ENCODE measurements at places on chromosomes 16 and 17.

DNA sequence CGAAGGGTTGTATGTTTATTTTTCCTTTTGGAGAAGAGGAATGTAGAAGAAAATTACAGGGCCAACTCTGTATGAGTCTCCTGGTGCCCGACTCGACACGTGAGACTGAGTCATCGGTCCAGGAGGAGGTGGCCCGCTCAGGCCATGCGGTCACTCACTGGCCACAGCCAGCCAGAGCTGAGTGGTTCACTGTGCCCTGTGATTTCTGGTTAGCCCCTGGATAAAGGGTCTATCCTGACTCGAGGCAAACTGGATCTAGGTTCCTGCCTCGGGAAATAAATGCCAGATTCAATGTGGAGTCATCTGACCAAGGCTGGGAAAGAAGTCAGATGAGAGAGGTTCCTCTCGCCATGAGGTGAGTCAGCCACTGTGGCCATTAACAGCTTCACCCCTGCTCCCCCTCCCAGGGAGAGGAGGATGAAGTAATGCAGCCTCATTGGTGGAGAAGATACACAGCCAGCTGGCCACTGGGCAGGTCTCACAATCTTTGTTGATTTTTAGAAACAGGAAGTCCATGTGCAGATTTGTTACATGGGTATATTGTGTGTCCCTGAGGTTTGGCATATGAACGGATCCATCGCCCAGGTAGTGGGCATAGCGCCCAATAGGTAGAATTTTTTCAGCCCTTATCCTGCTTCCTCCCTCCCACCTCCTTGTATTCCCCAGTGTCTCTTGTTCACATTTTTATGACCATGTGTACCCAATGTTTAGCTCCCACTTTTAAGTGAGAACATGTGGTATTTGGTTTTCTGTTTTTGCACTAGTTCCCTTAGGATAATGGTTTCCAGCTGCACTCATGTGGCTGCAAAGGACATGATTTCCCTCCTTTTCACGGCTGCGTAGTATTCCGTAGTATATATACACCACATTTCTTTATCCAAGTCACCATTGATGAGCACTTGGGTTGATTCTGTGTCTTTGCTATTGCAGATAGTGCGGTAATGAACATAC, 21.7 kb upstream of the USP36 start:
- peak; percentile 97 for DNase-seq

- DNase-seq = no peak
These were observed 60.5 kb upstream of the IRX5 start for GRCh38 chr16:54870151-54870550.

DNA sequence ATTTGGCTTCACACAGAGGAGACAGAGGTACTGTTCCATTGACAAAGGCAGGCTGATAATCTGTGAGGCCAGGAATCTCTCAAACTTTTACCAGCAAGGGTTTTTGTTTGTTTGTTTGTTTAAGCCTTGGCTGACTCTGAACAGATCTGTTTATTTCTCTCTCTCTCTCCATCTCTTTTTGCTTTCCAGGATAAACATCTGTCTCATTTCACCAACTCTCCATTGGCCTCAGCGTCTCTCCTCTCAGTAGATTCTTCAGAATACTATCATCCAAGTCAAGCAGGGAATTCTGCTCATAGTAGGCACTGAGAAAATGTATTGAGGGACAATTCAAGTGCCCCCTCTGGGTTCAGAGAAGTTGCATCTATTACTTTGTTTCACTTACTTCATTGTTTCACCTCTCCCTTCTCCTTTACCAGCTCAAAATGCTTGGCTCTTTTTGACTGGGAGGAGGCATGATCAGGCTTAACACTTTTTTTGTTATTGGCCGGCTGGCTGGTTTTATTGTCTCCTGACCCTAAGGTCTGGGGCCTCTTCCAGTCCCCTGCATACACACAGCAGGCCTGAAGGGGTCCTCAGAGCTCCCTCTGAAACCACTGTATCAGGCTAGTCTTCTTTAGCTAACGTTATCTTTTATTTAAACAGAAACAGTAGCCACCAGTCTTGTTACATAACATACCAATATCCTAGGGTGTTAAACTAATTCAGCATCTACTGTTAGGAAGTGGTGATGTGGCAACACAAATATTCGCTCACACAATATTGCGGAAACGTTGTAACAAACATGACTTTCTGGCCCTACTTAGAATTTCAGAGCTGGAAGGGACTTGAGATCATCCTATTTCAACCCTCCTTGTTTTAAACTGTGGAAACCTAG, 2.0 kb upstream of the YPEL2 start:
- DNase-seq = peak; percentile 80

DNA sequence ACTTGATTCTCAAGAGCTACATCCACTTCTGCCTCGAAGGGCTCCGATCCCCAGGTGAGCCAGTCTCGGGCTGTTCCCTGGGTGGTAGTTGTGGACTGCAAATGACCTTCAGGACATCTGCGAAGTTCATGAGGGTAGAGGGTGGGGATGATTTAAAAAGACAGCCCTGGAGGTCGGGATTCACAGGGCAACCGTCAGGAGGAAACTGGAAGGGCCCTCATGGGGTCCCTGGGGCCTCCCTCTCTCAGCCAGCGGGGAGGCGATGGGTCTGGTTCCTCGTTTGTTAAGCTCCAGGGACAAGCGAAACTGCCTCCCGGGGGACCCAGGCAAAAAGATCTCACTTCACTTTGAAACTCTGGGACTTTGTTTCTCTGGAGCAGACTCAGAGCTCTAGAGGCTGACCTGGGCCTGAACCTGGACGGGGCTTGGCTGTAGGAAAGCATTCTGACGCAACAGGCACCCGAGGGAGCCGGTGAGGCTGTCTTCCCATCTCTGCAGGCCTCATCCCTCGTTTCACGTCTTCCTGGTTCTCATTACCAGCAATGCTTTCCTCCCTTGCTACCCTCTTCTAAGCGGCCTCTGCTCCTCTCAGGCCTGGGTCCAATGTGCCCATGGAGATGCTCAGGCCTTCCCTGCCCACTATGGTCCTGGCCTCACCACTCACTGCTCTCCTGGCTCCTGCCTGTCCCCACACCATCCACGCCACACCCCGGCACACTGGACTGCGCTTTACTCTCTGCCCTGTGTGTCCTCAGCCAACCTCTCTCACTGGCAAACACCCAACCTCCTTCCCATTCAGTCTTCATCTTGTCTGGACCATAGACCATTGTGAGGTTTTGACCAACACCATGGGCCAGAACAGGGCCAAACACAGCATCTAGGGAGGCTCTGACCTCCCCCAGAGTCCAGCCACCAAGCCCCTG, 214.2 kb upstream of the TNRC6C start:
- no peak for DNase-seq

GRCh38 chr16:84448444-84448843, 56.0 kb downstream of the MEAK7 start:
- no peak for DNase-seq

DNA sequence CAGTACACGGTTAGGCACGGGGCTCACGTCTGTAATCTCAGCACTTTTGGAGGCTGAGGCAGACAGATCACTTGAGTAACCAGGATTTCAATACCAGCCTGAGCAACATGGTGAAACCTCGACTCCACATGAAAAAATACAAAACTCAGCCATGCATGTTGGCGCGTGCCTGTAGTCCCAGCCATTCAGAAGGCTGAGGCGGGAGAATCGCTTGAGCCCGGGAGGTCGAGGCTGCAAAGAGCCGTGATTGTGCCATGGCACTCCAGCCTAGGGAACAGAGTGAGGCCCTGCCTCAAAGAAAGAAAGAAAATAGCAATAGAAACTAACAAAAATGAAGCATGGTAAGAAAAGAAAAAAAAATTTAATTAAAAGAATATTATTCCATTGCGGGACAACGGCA, 128.0 kb upstream of the CHMP6 start:
- no peak for DNase-seq

Data from HCEC 1CT (cell line).